Daoy (cell line): ENCODE measurements at places on chromosomes 3 and 15.
A peak's percentile ranks its signal among the peaks of the same experiment; 100 is the strongest.

DNA sequence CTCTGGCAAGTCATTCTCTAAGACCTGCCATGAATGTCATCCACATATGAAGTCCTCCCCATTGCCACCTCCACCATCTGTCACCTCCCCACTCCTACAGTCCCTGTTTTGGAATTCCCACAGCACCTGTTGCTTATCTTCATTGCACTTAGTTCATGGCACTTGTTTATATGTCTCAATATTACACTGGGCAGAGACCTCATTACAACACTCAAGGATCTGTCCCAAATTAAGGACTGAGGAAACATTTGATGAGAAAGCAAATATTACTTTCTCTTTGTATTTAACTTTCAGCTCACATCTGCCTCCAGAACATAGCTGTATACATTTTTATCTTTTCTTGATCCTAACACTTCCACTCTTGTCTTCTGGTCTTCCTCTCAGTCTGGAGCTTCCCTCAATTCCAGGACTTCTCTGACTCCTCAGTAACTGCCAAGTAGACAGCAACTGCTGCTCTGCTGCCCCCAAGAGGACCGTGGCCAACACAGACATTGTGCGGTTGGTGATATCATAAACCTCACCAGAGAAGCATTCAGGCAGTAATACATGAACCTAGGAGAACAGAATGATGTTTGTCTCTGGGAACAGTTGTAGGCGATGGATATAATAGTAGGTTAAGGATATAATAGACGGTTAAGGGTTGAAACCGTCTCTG, 45.0 kb upstream of the FGF12 start:
- peak; percentile 35 for DNase-seq

GRCh38 chr3:57729334-57730045, 26.6 kb upstream of the SLMAP start:
- no peak for DNase-seq

- DNase-seq, result no peak
Observed at GRCh38 chr3:159723295-159723694, 265.3 kb upstream of the IL12A start.

DNA sequence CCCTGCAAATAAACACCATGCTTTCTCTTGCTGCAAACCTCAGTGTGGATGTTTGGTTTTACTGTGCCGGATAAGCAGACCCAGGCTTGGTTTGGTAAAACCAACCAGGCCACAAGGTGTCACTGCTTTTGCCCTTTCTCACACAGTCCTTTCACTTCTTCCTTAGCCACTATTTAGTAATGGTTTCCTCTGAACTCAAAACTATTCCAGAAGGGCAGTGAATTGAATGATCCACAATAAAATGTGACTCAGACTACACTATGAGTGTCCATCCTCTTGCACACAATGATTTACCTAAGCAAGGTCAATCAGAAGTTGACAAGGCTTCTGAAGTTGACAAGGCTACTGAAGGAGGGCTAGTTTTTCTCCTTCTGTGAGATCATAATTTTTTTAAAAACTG, 552.4 kb upstream of the CCDC54 start:
- peak; percentile 52 for DNase-seq
